ENCODE measurements at places on chromosomes 11 and 22.

DNA sequence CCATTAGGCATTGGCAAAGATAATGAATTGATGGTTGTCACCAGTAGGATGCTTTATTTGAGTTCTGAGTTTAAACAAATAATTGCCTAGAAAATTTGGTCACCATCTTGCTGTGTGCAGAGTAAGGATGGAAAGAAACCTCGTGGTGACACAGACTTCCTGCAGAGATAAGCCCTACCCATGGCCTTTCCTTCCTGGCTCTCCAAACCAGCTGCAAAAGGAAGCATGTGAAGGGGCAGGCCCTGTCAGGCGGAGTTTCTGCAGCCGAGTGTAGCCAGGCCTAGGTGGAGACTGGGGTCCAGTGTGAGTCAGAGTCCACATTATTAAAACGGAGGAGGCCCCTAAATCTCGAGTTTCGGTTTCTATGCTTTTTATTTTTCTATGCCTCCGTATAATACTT is 83.1 kb upstream of the ADSL start:
- DNase-seq = no peak

GRCh38 chr11:13303668-13304649 is 26.4 kb downstream of the BMAL1 start:
- DNase-seq = no peak

GRCh38 chr11:72421351-72421750 is 13.0 kb downstream of the CLPB start:
- no peak for DNase-seq

- DNase-seq = no peak
These were observed 4.2 kb downstream of the ARHGAP1 start for GRCh38 chr11:46696212-46696558.

DNA sequence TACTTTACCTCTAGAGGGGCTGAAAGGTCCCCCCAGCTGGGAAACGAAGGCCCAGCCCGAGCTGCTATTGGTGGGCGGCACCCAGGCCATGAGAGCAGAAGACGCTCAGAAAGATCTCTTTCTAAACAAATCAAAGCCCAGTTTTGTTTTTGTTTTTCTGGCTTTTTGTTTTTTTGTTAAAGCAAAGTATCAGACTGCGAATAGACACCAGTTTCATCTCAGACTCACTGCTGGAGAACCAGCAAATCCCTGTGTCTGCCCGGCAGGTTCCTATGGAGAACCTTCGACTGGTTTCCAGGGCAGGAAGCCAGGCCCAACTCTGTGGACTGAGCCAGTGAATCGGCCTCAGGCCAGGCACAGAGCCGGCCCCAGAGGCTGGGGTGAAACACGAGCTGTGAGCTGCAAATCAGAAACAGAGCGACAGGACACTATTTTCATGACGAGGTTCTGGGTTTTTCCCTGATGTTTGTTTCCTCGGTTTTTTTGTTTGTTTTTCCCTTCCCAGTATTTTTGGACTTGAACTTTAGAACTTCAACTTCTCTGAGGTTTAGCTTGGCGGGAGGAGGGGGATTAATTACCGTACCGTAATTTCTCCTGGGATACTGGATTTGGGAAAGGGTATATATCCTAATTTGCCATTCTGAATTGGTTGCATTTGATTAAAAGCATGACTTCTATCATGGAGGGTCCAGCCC is 16.0 kb upstream of the B4GALNT4 start:
- no peak for DNase-seq

GRCh38 chr11:108319541-108320145 is 96.8 kb downstream of the ATM start:
- DNase-seq = no peak

DNA sequence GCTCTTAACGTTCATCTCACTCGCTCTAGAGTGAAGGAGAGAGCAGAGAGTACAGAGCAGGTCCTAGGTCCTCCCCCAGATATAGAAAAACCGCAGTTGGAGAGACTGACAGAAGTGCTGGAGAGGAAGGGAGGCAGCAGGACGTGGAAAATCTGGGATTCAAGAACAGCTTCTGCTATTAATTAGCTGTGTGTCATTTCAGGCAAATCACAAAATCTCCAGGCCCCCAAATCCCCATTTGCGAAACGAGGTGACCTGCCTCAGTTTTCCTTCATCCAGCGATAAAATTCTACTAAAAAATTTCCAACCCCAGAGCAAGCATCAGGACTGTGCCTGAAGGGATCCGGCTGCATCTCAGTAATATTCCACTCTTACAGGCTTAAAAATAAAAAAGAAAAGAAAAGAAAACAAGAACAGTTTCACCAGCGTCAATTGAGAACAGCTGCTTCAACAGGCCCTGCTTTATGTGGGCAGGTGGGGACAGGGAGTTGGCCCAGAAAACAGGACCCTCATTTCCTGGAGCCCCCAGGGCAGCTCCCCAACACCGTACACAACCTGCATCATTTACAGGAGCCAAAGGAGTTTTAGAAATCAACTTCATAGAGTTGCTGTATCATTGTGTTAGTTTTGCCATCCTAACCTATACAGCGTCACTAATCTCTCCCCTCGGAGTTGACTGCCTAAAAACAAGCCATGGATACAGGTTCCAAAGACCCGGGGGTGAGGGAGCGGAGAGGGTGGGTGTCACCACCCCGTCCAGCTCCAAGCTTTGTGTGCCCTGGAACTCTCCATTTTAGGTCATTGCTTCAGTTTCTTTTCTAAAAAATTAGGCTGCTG is 2.3 kb upstream of the MALAT1 start:
- no peak for DNase-seq

- no peak for DNase-seq
These were observed 114.3 kb downstream of the INSC start for GRCh38 chr11:15229069-15229468.

DNA sequence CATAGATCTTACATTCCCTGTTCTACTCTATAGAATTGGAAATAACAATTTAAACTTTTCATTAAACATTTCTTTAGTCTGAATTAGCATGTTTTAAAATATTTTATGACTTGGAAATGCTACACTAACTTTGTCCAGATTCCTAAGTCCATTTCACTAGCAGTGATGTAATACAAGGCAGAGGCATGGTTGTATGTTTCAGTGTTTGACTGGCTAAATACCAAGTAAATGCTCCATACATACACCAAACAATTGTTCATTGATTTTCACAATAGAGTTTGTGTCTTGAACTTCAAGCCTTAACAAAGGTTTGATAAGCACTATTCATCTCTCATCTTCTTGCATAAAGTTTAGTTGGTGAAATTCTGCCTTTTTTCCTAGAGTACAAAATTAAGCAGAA is 13.5 kb downstream of the ZBED5 start:
- DNase-seq = no peak

GRCh38 chr11:47143322-47143721 is 33.4 kb downstream of the ARFGAP2 start:
- DNase-seq = no peak

GRCh38 chr22:45271667-45272201 is 13.0 kb upstream of the UPK3A start:
- no peak for DNase-seq

All from NCI-H1930 (cell line).